ENCODE measurements at places on chromosomes 4 and X.

DNA sequence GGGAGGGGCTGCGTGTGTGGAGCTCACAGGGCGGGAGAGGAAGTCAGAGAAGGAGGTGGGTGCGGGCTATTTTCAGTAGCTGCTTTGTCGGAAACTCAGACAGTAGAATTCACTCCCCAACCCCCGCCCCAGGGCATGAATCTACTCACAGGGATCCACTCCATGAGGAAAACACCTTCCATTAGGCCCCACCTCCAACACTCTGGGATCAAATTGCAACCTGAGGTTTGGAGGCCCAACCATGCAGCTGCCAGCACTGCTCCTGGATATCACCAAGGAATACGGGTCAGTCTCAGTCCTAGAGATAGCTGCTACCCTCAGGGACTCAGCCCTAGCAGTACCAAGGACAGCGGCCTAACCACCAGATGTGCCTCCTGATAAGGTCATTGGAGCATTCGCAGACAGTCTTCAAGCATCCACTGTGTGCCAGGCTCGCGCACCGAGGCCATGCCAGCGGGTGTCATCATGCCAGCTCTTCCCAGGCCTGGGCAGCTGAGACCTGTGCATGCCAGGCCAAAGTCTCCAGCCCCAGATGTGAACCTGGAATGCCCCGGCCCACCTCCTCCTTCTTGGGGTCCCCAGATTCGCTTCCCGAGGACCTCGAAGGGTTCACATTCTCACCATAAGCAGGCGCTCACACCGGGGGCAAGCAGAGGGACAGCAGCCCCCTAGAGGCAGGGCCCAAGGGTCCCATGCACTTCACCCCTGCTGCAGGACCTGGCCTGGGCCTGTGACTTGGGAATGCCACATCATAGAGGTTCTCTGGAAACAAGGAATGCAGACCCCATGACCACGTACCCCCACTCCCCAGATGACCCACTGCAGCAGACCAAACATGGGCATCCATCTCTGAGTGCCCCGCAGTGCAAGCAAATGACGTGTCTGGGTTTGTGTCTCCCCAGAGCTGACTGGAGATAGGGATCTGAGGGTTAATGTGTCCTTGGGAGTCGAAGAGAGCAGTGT is 102.3 kb downstream of the ADRA2C start:
- DNase-seq: no peak

DNA sequence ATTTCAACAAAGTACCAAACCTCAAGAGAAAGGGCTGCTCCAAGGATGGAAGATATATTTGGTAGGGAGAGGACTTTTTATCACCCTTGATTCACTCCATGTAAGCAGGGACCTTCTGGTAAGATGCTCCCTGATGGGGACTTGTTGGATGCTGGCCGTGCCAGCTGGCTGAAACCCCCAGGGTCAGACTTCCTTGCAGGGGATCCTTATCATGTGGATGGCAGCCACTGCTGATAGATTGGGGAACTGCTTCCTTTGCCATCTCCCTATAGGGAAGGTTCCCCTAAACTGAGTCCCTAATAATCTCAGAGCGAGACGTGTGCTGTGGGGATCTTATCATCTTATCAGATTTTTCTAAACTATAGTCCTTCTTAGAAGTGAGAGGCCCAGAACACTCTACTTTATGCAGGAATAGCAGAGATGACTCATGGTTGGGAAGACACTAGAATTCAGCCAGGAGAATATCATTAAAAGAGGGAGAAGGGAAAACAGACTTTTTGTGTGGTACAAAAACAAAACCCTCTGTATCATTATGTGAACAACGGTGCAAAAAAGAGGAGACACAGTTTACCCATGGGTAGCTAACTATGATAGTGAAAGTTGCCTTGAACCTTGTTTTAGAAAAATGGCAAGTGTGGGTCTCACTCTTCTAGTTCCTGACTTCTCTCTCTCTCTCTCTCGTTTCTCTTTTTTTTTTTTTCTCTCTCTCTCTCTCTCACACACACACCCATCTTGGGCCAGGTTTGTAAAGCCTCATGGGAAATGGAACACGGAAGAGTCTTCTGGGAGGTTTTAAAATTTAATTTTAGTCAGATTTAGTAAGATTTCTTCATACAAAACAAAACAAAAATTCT is 16.1 kb downstream of the RHOH start:
- DNase-seq: no peak

DNA sequence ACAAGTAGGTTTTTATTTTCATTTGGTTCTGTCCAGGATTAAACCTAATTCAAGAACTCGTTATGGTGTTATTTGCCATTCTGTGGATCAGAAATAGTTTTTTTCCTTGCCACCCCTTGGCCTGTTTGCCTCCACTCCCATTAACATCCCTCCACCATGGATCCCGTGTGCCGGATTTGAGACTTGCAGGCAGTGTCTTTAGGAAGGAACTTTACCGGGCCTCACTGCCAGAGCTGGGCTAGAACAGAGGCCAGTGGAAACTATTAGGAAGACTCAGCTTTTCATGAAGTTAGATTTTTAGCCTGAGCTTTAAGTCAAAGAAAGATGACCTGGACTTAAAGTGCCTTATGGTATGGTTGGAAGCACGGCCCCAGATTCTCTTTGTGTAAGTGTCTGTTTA is 2.4 kb downstream of the KLHL2 start:
- no peak for DNase-seq

DNA sequence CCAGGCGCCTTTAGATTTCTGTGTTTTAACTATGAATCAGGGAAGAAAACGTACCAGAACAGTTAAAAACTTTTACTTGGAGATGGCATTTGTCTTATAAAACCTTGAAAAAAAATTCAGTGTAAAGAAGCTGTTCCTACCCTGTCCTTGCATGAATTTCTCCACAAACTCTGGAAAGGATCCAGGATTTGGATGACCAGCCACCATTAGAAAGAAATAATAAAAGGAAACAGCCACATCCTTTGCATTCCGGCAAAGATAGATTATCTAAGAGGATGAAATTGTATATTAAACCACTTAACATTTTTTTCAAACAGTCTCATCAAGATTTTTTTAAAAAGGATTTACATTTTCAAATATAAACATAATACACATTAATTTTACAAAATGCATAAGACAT is 10.6 kb downstream of the SULT1E1 start:
- no peak for DNase-seq

DNA sequence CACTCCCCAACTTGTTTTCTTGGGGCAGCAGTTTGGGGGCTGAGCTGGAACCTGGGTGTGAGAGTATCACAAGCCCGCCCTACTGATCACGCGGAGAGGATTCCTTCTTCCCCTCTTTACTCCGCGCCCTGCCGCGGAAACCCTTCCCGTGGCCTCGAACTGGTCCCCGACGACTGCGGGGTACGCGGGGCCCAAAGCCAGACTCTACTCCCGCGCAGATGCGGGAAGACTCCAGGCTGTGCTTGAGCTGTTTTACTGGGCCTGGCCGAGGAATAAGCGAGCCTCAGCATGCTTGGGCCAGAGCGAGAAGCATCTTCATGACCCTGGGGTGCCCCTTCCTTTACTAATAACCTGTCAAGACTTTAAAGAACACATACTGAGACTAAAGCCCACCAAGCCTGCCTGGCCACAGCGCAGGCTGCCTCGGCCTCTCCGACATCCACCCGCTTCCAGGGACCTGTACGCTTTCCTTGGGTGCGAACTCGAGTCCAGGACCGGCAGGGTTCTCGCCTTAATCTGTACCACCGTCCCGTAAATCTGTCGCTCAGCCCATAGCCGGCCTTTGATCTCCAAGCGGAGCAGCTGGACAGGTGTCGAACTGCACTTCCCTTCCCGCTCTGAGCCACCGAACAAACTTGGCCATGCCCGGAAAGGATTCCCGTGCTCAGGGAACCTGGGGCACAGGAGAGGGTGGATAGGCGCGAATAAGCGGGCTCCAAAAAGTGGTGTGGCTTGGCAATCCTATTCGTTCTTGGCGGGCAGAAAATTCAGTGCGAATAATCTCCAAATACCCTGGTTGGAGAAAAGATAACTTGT is 55.0 kb upstream of the TMEM33 start:
- DNase-seq: no peak

DNA sequence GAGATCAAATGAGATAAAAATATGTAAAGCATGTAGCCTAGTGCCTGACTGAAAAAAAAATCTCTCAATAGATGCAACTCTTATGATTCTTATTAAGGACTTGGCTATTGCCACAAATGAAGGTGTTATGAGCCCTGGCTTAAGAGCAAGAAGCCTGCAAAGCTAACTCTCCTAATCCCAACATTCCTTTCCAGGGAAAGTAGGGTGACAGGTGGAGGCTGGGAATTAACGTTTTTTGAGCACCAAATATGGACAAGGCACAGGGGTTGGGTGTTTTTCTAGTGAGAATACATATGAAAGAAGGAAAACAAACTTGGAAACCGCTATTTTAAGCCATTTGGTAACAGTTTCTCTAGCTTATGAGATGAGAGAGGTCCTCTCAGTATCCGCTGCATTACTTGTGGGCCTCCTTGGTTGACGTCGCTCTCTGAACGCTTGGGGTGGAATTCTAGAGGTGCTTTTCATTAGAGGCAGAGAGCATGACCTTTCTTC is 2.4 kb downstream of the RHOH start:
- no peak for DNase-seq

DNA sequence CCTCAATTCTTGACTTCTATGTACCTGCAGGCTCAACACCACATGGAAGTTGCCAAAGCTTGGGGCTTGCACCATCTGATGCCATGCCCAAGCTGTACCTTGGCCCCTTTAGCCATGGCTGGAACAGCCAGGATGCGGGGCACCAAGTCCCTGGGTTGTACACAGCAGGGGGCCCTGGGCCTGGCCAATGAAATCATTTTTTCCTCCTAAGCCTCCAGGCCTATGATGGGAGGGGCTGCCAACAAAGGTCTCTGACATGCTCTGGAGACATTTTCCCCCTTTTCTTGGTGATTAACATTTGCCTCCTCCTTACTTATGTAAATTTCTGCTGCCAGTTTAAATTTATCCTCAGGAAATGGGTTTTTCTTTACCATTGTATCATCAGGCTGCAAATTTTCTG is 1428.1 kb downstream of the C4orf33 start:
- no peak for DNase-seq

DNA sequence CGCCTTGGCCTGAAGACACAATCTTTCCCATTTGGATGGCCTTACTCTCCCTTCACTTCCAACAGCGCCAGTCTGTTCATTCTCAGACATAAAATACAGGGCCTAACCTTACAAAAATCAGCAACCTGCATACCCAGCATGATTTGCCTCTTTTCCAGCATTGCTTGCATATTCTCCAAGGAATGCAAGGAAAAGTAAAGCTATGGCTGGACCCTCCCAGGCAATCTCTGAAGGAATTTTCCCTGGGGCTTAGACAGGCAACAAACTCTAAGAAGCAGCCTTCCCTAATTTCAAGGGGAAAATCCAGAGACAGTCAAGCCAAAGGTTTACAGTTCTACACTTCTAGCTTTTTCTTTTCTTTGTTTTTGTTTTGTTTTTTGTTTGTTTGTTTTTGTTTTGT is 3.6 kb downstream of the DCTD start:
- DNase-seq: no peak

DNA sequence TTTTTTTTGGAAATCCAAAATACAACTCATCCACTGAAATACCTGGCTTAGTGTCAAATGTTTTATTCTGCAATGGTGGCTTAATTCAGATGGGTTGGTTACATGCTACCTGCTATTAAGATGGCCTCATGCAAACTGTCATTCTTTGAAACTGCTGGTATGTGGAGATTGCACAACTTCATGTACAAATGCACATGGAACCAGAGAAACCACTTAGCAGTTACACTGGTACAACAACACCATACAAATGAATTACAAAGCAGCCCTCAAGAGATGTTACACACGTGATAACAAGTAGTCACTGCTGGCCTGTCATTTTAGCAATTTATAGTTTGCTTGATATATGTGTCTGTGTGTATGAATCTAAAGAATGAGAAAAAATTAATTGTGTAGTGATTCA is 84.6 kb upstream of the STS start:
- DNase-seq: no peak

GRCh38 chr4:24930151-24930550 is 17.3 kb upstream of the CCDC149 start:
- peak; percentile 28 for DNase-seq

DNA sequence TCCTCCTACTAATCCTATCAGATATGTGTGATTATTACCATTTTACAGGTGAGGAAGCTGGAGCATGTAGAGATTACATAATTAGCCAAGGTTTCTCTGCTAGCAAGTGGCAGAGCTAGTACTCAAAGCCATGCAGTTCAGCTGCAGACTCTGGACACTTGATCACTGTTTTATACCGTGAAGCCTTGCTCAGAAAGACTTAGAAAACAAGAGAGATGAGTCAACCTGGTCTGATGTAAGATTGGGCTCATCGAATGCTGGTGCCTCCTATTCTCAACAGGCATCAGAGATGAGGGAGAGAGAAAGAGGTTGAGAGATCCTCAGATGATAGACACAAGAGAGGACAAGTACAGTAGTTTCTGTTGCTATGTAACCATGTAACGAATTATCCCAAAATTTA is 19.0 kb upstream of the PDE5A start:
- DNase-seq: peak; percentile 61

GRCh38 chrX:40013266-40014195 is 84.2 kb downstream of the BCOR start:
- DNase-seq: peak; percentile 31

GRCh38 chr4:47567511-47567910 is 82.4 kb downstream of the ATP10D start:
- no peak for DNase-seq

All from stromal cell of bone marrow (primary cell).